ENCODE measurements at places on chromosomes 2 and 18. TPM values are rescaled to one million over a fixed set of nuclear protein-coding genes. Genes with fewer than 3 reads are reported as not detected.

- peak; percentile 16 for DNase-seq
These were observed 35.0 kb upstream of the DSC1 start for GRCh38 chr18:31197676-31198075.

GRCh38 chr2:73859721-73860586 is 31.2 kb downstream of the STAMBP start:
- DNase-seq = peak; percentile 78

DNA sequence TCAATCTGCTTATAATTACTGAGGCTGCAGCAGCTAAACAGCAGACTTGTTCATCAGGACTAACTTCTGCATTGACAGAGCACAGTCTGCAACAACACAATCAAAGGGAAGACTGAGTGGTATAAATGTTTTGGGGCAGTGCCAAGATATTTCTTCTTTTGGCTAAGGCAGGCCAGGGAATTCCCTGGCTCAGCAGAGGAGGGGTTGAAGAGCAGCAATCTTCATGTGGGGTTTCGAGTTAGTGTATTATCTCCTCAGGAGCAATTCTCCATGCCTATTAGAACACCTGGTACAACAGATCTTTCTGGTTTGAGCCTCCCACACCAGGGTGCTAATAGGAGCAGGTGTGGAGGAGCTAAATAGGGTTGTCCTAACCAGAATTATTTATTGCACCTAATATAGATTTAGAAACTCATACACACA is 103.0 kb upstream of the STK17B start:
- peak; percentile 43 for DNase-seq

GRCh38 chr18:45127405-45127804 is 446.7 kb downstream of the SETBP1 start:
- DNase-seq = no peak

DNA sequence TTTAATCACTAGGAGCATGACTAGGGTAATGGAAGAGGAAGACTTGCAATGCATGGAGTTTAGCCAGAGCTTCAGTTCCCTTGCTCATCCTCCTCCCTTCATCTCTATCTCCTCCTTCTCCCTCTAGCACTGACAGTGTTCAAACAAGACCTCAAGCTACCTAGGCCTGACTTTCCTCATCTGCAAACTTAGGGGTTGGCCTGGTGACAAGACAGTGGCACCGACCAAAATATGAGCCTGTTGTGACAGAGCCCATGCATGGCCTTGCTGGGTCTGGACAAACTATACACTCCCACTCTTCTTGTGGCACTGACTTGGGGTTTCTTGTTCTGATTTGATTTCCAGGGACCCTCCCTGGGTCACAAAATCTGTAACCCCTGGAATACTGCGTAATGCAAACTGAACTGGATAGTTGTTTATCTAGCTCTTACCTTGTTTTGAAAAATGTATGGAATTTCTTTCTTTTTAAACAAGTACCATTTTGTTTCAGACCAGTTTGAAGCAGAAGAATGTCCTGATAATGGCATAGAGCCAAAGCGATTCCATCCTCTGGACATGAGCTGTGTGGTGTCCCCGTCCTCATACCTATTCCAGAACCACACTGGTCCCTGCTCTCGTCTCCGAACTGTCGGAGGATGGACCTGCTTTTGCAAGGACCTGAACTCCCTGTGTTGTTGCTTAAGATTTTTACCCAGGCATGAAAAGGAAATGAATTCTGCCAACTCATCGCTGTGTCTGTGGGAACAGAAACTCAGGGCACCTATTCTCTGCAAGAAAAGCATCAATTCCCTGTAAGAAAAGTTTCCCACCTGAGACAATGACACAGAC is 33.4 kb upstream of the PPP4R1 start:
- DNase-seq = peak; percentile 9

- no peak for DNase-seq
These were observed 251.1 kb downstream of the TRIB2 start for GRCh38 chr2:12967804-12968203.

- no peak for DNase-seq
These were observed 321.5 kb upstream of the MAP2 start for GRCh38 chr2:209102319-209102718.

DNA sequence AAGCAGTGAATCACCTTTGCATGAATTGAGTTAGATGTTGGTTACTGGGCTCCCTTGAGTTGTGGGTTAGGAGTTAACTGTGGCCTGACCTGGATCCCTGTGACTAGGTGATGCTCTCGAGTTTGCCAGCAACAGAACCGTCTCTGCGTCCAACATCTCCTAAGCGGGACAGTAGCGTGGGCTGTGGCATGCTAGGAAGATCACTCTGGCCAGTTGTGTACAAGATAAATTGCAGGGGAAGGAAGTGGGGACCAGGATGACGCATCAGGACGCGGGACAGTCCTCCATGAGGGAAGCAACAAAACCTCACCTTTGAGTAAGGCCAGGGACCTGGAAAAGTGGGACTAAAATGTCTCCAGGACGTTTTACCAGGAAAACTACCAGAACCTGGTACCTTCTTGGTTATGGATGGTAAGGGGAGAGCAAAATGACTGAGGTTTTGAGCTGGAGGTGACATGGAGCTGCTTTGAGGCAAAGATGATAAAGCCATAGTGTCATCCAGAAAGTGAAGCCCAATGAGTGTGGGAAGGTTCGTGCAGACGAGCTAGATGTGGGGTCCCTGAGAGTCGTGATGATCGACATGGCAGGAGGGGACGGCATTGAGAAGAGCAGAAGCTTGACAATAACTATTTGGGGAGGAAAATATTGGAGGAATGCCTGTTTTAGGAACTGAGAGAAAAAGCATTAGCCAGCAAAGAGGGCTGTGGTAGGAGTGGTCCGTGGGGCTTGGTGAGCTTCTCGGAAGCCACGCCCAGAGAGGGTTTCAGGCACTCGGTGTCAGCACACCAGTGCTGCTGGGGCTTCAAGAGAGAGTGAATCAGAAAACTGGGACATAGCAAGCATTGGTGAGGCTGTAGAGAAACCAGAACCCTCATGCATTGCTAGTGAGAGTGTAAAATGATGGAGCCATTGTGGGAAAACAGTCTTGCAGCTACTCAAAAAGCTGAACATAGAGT is 95.1 kb downstream of the SMAD7 start:
- DNase-seq = no peak

GRCh38 chr2:23122681-23123215 is 262.2 kb upstream of the KLHL29 start:
- no peak for DNase-seq

GRCh38 chr2:58063641-58064040 is 17.0 kb downstream of the VRK2 start:
- no peak for DNase-seq

DNA sequence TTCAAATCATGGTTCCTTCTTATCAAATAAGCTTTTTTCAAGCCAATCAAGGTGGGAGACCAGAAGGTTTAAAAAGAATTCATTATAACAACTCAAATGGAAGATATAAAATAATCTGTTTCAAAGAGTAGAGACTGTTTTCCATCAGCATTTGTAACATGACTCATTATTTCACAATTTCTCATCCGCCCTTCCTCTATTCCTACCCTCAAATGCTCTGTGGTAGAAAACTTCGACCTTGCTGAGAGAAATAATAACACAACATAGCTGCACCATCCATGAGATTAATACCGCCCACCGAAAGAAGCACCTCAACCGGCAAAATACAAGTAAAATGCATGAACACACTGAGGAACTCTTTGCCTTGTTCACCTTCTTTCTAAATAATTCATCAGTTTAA is 2039.2 kb upstream of the CELF4 start:
- DNase-seq = no peak

- no peak for DNase-seq
These were observed 30.1 kb upstream of the ATL2 start for GRCh38 chr2:38407111-38407682.

DNA sequence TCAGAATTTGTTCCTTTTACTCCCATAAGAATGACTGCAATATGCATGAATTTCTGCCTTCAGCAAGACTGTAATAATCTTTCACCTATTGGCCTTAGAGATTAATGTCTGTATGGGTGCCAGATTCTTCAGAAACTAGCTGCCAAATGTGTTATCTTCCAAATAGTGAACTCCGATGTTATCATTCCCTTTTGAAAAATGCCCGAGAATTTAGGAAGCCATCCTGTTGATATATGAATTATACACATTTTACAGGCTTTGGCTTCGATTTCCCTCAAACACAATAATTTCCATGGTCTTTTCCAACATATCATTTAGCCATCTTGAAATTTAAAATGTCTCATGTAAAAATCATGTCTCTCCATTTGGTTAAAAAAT is 101.5 kb downstream of the ZNF521 start:
- DNase-seq = no peak

DNA sequence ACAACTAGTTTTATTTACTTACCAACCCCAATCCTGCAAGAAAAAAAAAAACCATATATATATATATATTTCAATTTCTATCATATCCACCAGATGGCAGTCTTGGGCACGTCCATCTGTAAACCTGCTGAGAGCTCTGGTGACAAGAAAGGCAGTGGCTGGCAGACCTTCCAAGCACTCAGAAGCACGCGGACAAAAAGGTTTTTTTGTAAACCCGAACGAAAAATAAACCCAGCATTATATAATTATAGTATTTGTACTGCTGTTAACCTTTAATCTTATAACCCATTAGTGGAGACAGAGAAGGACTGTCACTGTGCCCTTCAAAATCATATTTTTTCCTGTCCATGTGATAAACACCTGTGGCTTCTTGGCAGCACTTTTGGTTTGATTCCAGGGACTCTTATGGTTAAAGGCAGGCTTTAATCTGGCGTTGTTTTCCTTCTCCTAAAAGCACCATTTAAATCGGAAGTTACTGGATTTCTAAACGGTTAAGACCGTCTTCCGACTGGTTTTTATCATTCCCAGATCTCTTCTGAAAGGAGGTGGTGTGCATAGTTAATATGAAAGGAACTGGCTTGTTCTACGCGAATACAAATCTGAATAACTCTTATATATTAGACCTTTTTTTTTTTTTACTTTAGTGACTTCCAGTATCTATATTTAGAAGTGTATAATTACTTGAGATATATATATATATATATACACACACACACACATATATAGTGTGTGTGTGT is 31.0 kb upstream of the SLC3A1 start:
- peak; percentile 75 for DNase-seq

DNA sequence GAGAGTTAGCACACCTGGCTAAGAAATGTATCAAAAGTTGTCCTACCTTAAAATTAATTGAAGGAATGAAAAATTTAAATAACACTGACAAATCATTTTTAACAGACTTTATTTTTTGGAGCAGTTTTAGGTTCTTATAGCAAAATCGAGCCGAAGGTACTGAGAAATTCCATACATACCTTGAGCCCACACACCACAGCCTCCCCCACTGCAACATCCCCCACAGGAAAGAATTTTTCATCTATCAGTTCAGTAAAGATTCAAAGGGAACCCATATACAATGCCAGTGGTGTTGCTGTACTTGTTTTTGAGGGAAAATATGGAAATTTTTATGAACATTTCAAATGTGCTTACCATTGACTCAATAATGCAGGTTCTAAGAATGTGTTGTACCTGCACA is 169.8 kb upstream of the HS6ST1 start:
- DNase-seq = no peak

GRCh38 chr2:61943251-61943650 is 37.8 kb downstream of the COMMD1 start:
- DNase-seq = no peak

DNA sequence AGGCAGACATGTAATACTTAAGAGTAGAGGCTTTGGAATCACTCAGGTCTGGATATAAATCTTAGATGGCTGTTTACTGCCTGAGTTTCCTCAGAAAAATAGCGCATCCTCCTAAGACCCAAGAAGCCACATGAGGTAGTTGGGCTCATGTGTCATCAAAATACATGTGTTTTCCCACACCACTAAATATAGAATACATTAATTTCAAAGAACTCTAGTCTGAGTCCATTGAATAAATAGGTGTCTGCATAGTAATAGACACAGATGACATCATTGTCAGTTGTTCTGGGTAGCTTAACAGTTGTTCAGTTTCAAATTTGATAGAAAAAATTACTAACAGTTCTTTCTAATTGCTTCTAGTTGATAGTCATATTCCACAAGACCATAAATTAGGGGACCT is 9.6 kb downstream of the PPP1R1C start:
- DNase-seq = no peak

DNA sequence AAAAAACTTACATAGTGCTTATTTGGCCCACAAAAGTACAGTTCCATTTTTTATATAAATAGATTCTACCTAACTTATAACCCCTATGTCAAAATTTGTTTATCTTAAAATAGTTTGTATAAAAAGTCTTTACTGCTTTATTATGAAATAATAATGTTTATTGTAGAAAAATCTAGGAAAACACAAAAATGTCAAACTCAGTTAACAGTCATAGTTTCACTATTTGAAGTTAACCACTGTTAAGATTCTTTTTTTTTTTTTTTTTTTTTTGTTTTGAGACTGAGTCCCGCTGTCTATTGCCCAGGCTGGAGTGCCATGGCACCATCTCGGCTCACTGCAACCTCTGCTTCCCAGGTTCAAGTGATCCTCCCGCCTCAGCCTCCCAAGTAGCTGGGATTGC is 26.5 kb upstream of the ABI2 start:
- no peak for DNase-seq

- DNase-seq = no peak
These were observed 360.3 kb downstream of the TGIF1 start for GRCh38 chr18:3810296-3810695.

- DNase-seq = peak; percentile 60
These were observed 7.8 kb downstream of the RAX start for GRCh38 chr18:59265246-59265973.

- peak; percentile 77 for DNase-seq
These were observed 37.1 kb upstream of the ZCCHC2 start for GRCh38 chr18:62485684-62486083.

GRCh38 chr18:78073275-78073674 is 823.6 kb downstream of the GALR1 start:
- DNase-seq = no peak

Gene GALR1
- not detected for total RNA-seq

Gene KIAA2012
- not detected for total RNA-seq

Gene STARD6
- 0.11 TPM for total RNA-seq

Gene PARD6G
- 1.3 TPM for total RNA-seq

Gene SCRN3
- total RNA-seq = 22.6 TPM

Gene GALNT13
- total RNA-seq = not detected

Gene NFE2L2
- total RNA-seq = 58.4 TPM

Gene SPDYA
- total RNA-seq = 0.86 TPM

Gene FAM124B
- total RNA-seq = 0.11 TPM

Gene FIGN
- total RNA-seq = 0.57 TPM

Gene GALNT14
- 32.3 TPM for total RNA-seq

Gene IDH1
- 51.1 TPM for total RNA-seq

Gene ICA1L
- 0.74 TPM for total RNA-seq

Gene SP140
- 0.11 TPM for total RNA-seq

Gene SLC5A7
- not detected for total RNA-seq

Gene TUBB8B
- total RNA-seq = not detected

Gene LBX2
- 1.7 TPM for total RNA-seq

All from Daoy (cell line).